ENCODE measurements at places on chromosomes 13 and 19. TPM values are rescaled to one million over a fixed set of nuclear protein-coding genes. Genes with fewer than 3 reads are reported as not detected.

The DNAJC15 gene
- 6.1 TPM for total RNA-seq

The CGB2 gene
- total RNA-seq, result not detected

GRCh38 chr13:71830323-71830722, 36.7 kb downstream of the DACH1 start:
- no peaks in the 10 kb centered on the region for H3K27me3 ChIP-seq
- H3K27ac ChIP-seq, result no peak overlapping the region
- no peak overlapping the region for H3K4me3 ChIP-seq
- no peak for DNase-seq
- H3K36me3 ChIP-seq, result no peaks in the 10 kb centered on the region
- H3K4me1 ChIP-seq, result no peaks in the 10 kb centered on the region

GRCh38 chr19:47423203-47423882, 4.0 kb upstream of the MEIS3 start:
- DNase-seq, result no peak
- peaks cover 29% of the 10 kb centered on the region for H3K4me1 ChIP-seq

GRCh38 chr13:51674276-51674675, 90.0 kb downstream of the WDFY2 start:
- H3K36me3 ChIP-seq, result no peaks in the 10 kb centered on the region
- peaks cover 44% of the 10 kb centered on the region for H3K4me1 ChIP-seq
- no peaks in the 10 kb centered on the region for H3K27me3 ChIP-seq
- peak overlapping the region; percentile 89 for H3K27ac ChIP-seq
- peak; percentile 74 for DNase-seq

Data from suprapubic skin (tissue), 4 donors.